Naive thymus-derived CD8-positive, alpha-beta T cell (primary cell): ENCODE measurements at places on chromosomes 3 and 15.

GRCh38 chr3:72288955-72289691 is 504.2 kb upstream of the PROK2 start:
- peak; percentile 6 for DNase-seq

- no peak for DNase-seq
Observed at GRCh38 chr3:136292500-136292899, 42.4 kb downstream of the PCCB start.

GRCh38 chr3:33577173-33577572 is 137.0 kb upstream of the UBP1 start:
- no peak for DNase-seq

GRCh38 chr3:119579366-119580066 is at the start of gene ADPRH:
TSS of gene ADPRH (plus strand) at chr3:119579492. CDS start at chr3:119582170, 2,678 bp downstream.
- DNase-seq = peak; percentile 29
